CD4-positive, alpha-beta T cell (primary cell): ENCODE measurements at places on chromosomes 7 and 10.

GRCh38 chr10:124616040-124616835 is 127.9 kb downstream of the FAM53B start:
- no peaks in the 10 kb centered on the region for H3K27me3 ChIP-seq
- peaks cover 21% of the 10 kb centered on the region for H3K36me3 ChIP-seq
- H3K27ac ChIP-seq = no peak overlapping the region
- no peak overlapping the region for H3K4me3 ChIP-seq
- peaks cover 75% of the 10 kb centered on the region for H3K4me1 ChIP-seq
- no peak for DNase-seq

DNA sequence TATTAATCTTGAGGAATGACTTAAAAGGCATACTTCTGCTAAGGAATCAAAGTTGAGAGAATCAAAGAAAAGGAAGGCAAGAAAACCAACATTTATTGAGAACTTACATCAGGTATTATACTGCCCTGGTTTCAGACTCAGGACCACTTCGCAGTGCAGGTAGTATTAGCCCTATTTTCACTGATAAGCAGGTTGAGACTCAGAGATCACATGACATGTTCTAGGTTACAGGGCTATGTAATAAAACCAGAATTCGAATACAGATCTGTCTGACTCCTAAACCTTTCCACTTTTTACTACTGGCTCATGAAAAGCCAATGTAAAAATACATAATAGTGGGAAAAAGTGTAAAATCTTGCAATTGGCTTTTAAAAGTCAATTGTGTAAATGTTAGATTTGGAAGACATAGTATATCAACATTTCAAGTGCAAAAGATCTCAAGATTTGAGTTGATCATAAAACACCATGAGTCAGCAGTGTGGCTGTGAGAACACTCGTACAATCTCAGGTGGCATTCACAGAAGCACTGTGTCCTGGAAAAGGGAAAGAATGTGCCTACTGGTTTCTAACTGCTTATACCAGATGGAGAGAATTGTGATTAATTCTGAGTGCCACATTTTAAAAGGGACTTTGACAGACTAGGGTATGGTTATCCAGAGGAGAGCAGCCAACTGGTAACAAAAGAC is 195.8 kb upstream of the MKLN1 start:
- no peak overlapping the region for H3K4me3 ChIP-seq
- H3K36me3 ChIP-seq = no peaks in the 10 kb centered on the region
- DNase-seq = no peak
- H3K27ac ChIP-seq = no peak overlapping the region
- H3K27me3 ChIP-seq = no peaks in the 10 kb centered on the region
- H3K4me1 ChIP-seq = no peaks in the 10 kb centered on the region

GRCh38 chr10:22891797-22892196 is 36.1 kb upstream of the ARMC3 start:
- no peaks in the 10 kb centered on the region for H3K36me3 ChIP-seq

- H3K27me3 ChIP-seq = no peaks in the 10 kb centered on the region
- H3K4me1 ChIP-seq = no peaks in the 10 kb centered on the region
- H3K27ac ChIP-seq = no peak overlapping the region
- no peak for DNase-seq
These were observed 81.8 kb downstream of the PTPN20 start for GRCh38 chr10:46992803-46993561.

GRCh38 chr10:46266306-46266985 is 20.4 kb upstream of the ANTXRL start:
- no peaks in the 10 kb centered on the region for H3K27me3 ChIP-seq
- peak overlapping the region; percentile 84 for H3K4me3 ChIP-seq
- H3K27ac ChIP-seq = no peak overlapping the region
- DNase-seq = no peak
- peaks cover 32% of the 10 kb centered on the region for H3K36me3 ChIP-seq
- peaks cover 64% of the 10 kb centered on the region for H3K4me1 ChIP-seq

- DNase-seq = peak; percentile 23
- no peaks in the 10 kb centered on the region for H3K27me3 ChIP-seq
- H3K27ac ChIP-seq = no peak overlapping the region
- no peaks in the 10 kb centered on the region for H3K36me3 ChIP-seq
- peaks cover 33% of the 10 kb centered on the region for H3K4me1 ChIP-seq
These were observed 5.5 kb downstream of the CREB3L2 start for GRCh38 chr7:137996386-137996851.

- DNase-seq = no peak
- H3K4me1 ChIP-seq = peaks cover 15% of the 10 kb centered on the region
- H3K27me3 ChIP-seq = no peaks in the 10 kb centered on the region
These were observed 78.5 kb downstream of the ETV1 start for GRCh38 chr7:13910805-13911551.

DNA sequence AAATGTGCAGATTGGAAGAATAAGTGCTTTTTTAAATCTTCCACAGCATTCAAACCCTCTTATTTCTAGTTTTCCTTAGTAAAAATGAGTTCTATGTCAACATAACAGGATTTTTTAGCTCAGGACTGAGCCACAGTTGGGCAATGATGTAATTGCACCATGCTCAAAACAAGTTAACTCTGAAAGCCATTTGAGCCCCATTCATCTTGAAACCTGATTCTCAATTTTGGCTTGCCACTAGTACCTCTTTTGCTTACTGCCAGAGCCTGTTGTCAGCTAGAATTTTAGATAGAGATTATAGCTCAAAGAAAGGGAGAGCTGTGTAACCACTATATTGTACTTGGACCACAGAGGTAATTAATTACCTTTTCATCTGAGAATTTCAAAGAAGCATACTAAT is 1028.5 kb upstream of the PHF14 start:
- no peak overlapping the region for H3K4me3 ChIP-seq
- no peaks in the 10 kb centered on the region for H3K36me3 ChIP-seq
- H3K27me3 ChIP-seq = no peaks in the 10 kb centered on the region
- no peaks in the 10 kb centered on the region for H3K4me1 ChIP-seq
- no peak overlapping the region for H3K27ac ChIP-seq

GRCh38 chr10:58913717-58914116 is 262.7 kb upstream of the PHYHIPL start:
- no peak for DNase-seq
- no peaks in the 10 kb centered on the region for H3K27me3 ChIP-seq
- no peaks in the 10 kb centered on the region for H3K36me3 ChIP-seq
- H3K4me3 ChIP-seq = no peak overlapping the region

- no peak overlapping the region for H3K27ac ChIP-seq
- peaks cover 4% of the 10 kb centered on the region for H3K27me3 ChIP-seq
These were observed 35.8 kb upstream of the HECW1 start for GRCh38 chr7:43076606-43077005.

GRCh38 chr7:825386-825785 is 6.9 kb upstream of the SUN1 start:
- peaks cover 16% of the 10 kb centered on the region for H3K4me1 ChIP-seq
- H3K27me3 ChIP-seq = no peaks in the 10 kb centered on the region
- H3K27ac ChIP-seq = no peak overlapping the region
- DNase-seq = no peak
- H3K4me3 ChIP-seq = no peak overlapping the region

DNA sequence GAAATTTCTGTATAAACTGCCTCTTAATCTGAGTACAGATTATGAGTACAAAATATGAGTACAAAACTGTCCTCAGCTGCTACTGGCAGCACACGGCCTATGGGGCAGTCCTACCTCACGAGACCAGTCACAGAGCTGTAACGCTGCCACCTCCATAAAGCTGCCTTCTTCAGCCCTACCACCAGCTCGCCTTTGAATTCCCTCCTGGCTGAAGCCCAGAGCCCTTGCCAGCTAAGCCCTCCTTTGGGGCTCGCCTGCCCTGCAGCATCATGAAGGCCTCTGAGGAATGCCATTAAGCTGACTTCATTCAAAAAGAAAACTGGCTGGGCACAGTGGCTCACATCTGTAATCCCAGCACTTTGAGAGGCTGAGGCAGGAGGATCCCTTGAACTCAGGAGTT is 180.0 kb upstream of the SH2B2 start:
- H3K27me3 ChIP-seq = no peaks in the 10 kb centered on the region
- H3K4me3 ChIP-seq = no peak overlapping the region

GRCh38 chr7:150820148-150820547 is 19.6 kb downstream of the TMEM176A start:
- H3K4me1 ChIP-seq = no peaks in the 10 kb centered on the region
- no peak for DNase-seq
- H3K27ac ChIP-seq = no peak overlapping the region
- no peak overlapping the region for H3K4me3 ChIP-seq

DNA sequence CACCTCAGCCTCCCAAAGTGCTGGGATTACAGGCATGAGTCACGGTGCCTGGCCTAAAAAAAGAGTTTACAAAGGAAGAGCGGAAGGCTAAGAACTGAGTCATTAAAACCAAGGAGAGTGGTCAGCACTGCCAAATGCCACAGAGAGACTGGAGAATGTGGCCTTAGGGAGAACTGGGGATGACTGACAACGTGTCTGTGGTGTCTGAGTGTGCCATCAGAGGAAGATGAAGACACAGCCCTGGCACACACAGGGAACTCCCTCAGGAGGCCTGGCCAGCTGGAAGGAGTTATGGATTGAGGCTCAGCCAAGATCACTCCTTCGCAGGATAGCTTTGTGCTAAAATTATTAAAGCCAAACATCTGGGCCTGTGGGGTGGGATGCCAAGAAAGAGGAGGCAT is 3.9 kb upstream of the INA start:
- H3K4me3 ChIP-seq = no peak overlapping the region
- peaks cover 15% of the 10 kb centered on the region for H3K4me1 ChIP-seq
- H3K27me3 ChIP-seq = peaks cover 19% of the 10 kb centered on the region
- H3K36me3 ChIP-seq = no peaks in the 10 kb centered on the region
- DNase-seq = no peak

- H3K27me3 ChIP-seq = no peaks in the 10 kb centered on the region
- no peak overlapping the region for H3K4me3 ChIP-seq
- no peaks in the 10 kb centered on the region for H3K36me3 ChIP-seq
- H3K4me1 ChIP-seq = peaks cover 24% of the 10 kb centered on the region
These were observed 2.8 kb upstream of the BCL7B start for GRCh38 chr7:73560109-73560835.

DNA sequence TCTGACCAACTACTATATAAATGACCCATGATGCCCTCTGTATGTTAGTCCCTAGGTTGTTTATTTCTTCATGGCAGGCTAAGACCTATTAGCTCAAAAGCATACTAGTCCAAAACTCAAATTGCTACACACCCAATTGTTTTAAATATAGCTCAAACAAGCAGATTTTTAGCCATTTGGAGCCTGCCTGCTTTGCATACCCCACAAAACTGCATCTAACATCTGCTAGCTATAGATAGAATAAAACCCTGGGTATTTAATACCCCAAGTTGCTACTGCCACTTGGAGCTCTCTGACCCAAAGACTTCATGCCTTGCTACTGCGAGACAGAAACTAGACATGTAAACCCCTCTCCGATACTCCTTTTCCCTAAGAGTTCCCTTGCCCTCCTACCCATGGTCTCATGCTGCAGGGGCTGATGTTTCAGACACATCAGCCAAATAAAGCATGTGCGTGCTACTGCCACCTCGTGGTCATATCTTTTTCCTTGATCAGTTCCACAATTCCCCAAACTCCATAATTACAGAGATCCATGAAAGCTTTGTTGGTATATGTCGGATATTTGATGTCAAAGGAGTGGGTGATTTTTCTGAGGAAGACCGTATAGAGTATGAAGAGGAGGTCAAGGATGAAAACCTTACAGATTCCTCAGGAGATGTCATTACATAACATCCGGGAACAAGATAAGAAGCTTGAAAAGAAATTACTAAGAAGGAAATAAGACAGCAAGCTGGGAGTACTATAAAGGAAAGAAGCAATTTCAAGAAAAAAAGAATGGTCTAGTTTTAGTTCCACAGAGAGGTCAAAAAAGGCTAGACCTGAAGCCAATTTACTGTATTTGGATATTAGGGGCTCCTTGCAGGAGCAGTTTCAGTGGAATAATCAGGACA is 386.6 kb downstream of the SH2D4B start:
- no peak overlapping the region for H3K4me3 ChIP-seq
- no peak for DNase-seq
- H3K4me1 ChIP-seq = no peaks in the 10 kb centered on the region
- H3K27ac ChIP-seq = no peak overlapping the region
- no peaks in the 10 kb centered on the region for H3K27me3 ChIP-seq

GRCh38 chr7:101953248-101953819 is 135.9 kb downstream of the CUX1 start:
- no peak overlapping the region for H3K27ac ChIP-seq
- no peak for DNase-seq
- no peaks in the 10 kb centered on the region for H3K27me3 ChIP-seq
- peaks cover 5% of the 10 kb centered on the region for H3K4me1 ChIP-seq

DNA sequence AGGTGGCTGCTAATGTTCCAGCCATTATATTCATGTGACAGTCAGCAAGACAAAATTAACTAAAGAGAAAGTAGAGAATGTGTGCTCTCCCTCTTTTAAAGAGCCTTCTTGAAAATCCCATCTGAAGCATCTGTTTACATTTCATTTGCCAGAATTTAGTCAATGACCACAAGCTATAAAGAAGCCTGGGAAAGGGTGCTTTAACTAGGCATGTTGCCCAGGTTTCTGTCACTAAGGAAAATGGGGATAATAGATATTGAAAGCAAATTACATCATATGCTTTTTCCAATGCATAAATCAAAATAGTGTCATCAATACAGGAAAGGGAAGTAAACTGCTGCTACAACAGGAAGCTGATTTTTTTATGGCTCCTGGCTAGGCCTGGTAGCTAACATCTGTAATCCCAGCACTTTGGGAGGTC is 67.7 kb downstream of the ELAPOR2 start:
- no peak for DNase-seq
- H3K4me1 ChIP-seq = no peaks in the 10 kb centered on the region
- H3K36me3 ChIP-seq = no peaks in the 10 kb centered on the region
- H3K27me3 ChIP-seq = no peaks in the 10 kb centered on the region
- H3K27ac ChIP-seq = no peak overlapping the region
- H3K4me3 ChIP-seq = no peak overlapping the region

GRCh38 chr7:139838876-139839275 is 9.8 kb downstream of the TBXAS1 start:
- no peaks in the 10 kb centered on the region for H3K27me3 ChIP-seq
- H3K4me1 ChIP-seq = no peaks in the 10 kb centered on the region
- DNase-seq = no peak
- no peak overlapping the region for H3K4me3 ChIP-seq
- H3K27ac ChIP-seq = no peak overlapping the region
- H3K36me3 ChIP-seq = no peaks in the 10 kb centered on the region

GRCh38 chr10:109934958-109935793 is 11.9 kb upstream of the XPNPEP1 start:
- H3K36me3 ChIP-seq = no peaks in the 10 kb centered on the region
- H3K27me3 ChIP-seq = no peaks in the 10 kb centered on the region
- peaks cover 57% of the 10 kb centered on the region for H3K4me1 ChIP-seq
- peak overlapping the region; percentile 68 for H3K27ac ChIP-seq
- DNase-seq = peak; percentile 26
- peak overlapping the region; percentile 30 for H3K4me3 ChIP-seq

- no peak for DNase-seq
- peak overlapping the region; percentile 96 for H3K27ac ChIP-seq
- no peaks in the 10 kb centered on the region for H3K36me3 ChIP-seq
- peak overlapping the region; percentile 97 for H3K4me3 ChIP-seq
- no peaks in the 10 kb centered on the region for H3K27me3 ChIP-seq
These were observed 663 bp downstream of the HERPUD2 start for GRCh38 chr7:35694161-35694783.
